ENCODE measurements at places on chromosomes 2 and 18.

DNA sequence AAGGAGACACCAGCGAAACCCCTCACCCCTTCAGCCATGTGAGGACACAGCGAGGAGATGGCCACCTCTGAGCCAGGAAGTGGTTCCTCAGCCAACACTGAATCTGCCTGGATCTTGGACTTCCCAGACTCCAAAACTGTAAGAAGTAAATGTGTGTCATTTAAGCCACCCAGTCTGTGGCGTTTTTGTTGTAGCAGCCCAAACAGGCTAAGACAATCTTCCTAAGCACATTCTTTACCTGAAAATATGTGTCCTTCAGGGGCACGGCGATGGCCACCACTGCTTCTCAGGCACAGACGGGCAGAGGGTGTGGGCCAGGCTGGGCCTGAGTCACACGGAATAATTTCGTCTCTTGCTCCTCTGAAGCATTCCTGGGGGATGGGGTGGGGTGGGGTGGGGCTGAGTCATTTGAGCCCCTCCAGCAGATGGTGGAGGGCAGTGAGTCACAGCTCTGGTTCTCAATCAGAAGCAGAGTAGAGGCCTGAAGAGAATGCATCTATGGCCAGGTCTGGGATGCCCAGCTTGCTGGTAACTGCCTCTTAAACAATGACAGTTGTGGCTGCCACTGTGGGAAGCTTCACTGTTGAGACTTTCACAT, 142.4 kb downstream of the CAPN13 start:
- DNase-seq: no peak

- DNase-seq: no peak
Measured at GRCh38 chr2:170822290-170823087, 5.8 kb downstream of the GAD1 start.

DNA sequence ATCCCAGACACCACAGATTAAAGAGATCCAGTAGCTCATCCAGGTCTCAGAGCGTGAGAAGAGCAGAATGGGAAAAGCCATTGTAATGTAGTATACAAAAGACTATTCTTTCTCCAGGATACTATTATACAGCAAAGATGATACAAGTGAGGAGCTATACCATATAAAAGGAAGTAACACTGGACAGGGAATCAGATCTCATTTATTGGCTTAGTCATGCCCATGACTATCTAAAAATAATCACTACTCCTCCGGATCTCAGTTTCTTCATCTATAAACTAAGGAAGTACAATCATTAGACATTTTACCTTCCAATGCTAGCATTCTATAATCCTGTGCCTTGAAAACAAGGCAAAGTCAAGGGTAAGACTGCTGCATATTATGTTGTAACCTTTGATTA, 19.4 kb downstream of the KRCC1 start:
- no peak for DNase-seq

DNA sequence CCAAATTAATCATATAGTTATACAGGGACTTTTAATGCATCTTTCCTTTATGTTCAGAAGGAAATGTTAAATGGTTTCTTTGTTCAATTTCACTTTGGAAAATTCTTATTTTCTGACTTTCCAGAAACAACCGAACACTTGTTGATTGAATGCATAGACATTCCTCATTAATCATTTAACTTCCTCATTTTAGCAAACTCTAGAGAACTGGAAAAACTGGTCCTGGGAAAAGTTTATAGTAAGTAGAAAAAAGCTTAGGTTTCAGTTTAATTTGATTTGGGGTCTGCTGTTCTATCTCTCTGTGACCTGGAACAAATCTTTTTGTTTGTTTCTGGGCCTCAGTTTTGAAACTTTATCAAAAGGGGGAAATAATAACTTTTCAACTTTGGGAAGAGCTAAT, 320.4 kb downstream of the CMPK2 start:
- DNase-seq: no peak

GRCh38 chr2:150686391-150686790, 198.9 kb upstream of the RND3 start:
- DNase-seq: no peak

DNA sequence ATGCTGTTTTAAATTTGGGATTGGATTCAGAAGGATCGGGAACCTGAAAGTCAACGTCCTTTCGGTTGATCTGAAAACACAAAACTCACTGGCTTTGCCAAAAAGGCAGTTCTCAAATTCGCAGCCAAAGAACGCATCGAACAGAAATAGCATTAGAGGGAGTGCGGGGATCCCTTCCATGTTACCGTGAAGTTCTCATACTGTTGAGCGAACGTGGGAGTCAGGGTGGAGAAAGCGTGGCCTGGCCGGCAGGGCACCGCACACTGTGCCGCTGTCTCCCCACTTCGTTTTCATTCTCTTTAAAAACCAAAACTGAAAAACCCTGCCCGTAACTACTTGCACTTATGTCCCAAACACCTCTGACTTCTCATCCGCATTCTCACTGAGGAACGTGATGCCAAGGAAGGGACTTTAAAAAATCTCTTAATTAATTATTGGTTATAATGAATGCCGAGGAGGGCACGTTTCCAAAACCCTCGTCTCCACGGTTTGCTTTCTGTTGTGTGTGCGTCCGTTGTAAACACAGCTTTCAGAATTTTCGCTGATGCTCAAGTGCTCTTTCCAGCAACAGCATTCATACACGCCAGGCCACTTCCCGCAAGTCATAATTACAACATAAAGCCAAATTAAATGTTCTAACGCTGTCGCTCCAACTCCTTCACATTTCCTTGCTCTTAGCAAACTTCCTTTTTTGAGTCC, 60.9 kb upstream of the TWIST2 start:
- no peak for DNase-seq

GRCh38 chr2:230600285-230600684, 112.4 kb upstream of the CAB39 start:
- DNase-seq: no peak

- no peak for DNase-seq
Measured at GRCh38 chr2:190469771-190470170, 61.6 kb downstream of the MFSD6 start.

Data from stimulated activated naive CD4-positive, alpha-beta T cell treated with Interleukin-2 at 50 U/mL for 16 hours (primary cell).